ENCODE measurements at places on chromosomes 3 and 15.

GRCh38 chr15:63044645-63045464, 2.3 kb downstream of the TPM1 start:
- DNase-seq: no peak

- no peak for DNase-seq
Observed at GRCh38 chr15:38823263-38823662, 258.6 kb upstream of the RASGRP1 start.

DNA sequence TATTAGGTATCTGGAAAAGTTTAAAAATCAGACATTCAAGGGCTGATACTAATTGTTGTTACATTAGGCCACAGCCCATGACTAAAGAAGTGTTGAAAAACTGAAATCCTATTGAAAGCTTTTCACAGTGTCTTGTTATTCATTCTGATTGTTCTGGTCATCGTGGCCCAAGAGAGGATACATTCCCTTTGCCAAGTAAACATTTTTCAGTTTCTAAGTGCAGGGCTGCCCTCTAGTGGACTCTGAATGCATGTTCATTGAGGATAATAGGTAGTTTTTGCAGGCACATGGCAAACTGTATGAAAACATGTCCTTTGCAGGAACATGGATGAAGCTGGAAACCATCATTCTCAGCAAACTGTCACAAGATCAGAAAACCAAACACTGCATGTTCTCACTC, 181.1 kb downstream of the MYRIP start:
- no peak for DNase-seq

GRCh38 chr3:127113571-127113891, 79.4 kb upstream of the PRR23E start:
- no peak for DNase-seq

- no peak for DNase-seq
Observed at GRCh38 chr3:6860954-6861624, at the start of gene GRM7. Gene GRM7 (plus strand): TSS chr3:6861115.

DNA sequence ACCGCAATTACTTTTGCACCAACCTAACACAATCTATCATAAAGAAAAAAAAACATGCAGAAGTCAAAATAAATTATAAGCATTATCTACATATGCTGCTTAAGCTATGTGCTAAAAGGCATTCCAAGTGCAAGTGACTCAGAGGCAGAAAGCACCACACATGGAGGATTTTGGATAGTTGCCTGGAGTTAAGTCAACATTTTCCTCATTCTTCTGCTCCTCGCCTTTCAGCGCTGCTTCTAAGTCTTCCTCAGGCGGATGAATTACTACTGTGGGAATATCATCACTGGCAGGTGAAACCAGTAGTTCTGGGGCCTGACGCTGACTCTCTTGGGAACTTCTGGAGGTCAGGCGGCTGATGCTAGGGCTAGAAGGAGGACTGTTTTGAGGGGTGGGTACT, 53.1 kb downstream of the SLC4A7 start:
- no peak for DNase-seq
